LHCN-M2 (cell line): ENCODE measurements at places on chromosomes 13 and 19. TPM values are rescaled to one million over a fixed set of nuclear protein-coding genes. Genes with fewer than 3 reads are reported as not detected.

The GIPC3 gene
- 0.06 and 0.17 TPM in 2 replicates for total RNA-seq

DNA sequence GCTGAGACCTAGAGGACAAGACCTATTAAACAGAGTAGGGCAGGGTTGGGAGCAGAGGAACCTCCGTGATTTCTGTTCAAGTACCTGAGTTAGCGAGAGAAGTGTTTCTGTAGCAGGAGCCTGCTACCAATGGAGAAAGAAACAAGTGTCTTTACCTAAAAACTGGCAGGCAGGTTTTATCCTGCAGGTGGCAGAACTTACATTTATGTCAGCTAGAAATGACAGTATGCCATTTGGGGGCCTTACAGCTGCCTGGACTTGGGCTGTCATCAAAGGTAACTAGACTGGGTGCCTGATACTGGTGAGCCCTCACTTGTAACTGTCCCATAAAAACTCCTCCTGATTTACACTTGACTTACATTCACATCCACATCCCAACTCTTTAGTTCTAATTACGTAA, 185.3 kb upstream of the MIR17HG start:
- no peak for DNase-seq

GRCh38 chr19:7348587-7349230, at the start of gene ARHGEF18:
Gene ARHGEF18, plus strand, starts transcription at chr19:7348937. Its CDS starts 13,954 bp downstream, at chr19:7362891.
- no peak for DNase-seq

GRCh38 chr13:45989607-45990006, 62.9 kb downstream of the ZC3H13 start:
- DNase-seq, result peak; percentile 71

DNA sequence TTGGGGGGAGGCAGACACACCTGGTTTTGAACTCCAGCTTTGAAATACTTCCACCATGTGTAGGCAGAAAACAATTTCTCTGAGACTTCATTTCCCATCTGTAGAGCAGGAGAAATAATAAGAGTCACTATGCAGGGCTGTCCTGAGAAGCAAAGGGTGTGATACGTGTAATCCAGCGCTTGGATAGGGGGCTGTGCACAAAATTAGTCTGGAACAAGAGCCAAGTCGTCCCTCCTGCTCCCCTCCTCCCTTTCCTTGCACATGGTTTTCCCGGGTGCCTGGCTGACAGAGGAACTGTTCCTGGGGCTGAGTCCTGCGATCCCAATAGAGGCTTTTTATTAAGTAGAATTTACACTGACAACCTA, 29.6 kb upstream of the UBE2L5 start:
- no peak for DNase-seq

GRCh38 chr13:32976912-32977311, 39.3 kb upstream of the KL start:
- no peak for DNase-seq

DNA sequence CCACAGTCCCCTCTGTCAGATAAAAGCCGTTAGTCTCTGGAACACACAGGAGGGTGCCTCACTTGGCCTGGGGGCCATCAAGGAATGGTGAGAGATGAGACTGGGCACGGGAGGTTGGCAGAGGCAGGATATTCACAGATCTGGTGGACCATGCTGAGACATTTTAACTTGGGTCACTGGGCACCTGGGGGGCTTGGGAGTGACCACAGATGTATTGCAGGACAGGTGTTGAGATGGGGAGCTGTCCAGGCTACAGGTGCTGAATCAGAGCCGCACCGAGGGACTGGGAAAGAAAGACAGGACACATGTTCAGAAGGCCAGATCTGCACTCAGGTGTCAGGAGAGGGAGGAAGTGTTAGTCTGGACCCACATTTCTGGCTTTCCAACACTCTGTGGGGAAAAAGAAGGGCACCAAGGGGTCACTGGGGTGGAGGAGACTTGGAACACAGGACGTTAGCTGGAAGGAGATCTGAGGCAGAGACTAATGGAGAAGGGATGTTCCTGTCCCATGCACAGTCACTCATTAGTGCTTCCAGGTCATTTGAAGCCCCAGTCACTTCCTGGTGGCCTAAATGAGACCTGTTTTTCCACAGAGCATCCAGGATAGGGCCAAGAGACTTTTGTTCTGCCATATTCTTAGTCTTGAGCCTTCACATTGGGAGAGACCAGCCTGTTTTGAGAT, 56.1 kb downstream of the CHST8 start:
- DNase-seq, result no peak
